ENCODE measurements at places on chromosomes 5 and 9.

GRCh38 chr5:165457859-165458481, 1952.6 kb downstream of the MAT2B start:
- no peaks in the 10 kb centered on the region for H3K36me3 ChIP-seq
- H3K27ac ChIP-seq = no peak overlapping the region
- DNase-seq = peak; percentile 64
- no peak overlapping the region for H3K4me3 ChIP-seq

DNA sequence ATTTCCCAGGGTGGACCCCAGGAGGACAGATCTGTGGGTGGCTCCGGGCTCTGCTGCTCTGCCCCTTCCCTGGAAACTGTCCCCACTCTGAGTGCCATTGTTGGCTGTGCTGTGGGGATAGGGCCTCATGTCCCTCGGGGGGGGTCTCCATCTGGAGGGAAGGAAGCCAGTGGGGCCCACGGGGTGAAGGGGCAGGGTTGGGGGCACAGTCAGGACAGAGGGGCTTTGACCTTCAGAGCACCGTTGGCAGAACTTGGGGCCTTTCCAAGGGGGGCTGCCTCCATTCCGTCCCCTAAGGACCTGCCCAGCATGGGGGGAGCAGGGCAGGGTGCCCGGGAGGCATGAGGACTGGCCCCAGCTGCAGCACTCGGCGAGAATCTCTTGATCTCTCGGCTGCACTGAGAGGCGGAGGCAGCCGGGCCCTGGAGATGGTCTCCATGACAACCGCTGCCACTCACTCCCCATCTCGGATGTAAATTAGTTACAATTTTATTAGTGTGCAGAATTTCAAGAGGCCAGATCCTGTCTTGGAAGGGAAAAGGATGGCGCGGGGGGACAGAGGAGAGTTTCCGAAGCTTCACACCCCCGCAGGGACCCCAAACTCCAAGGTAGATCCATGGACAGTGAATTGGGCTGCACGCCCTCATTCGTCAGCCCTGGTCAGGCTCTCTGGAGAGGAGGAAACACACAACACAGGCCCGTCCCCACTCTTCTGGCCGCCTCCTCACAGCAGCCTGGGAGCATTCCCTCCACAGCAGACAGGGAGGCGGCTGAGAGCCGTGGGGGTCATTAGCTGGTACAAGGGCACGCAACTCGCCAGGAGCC, 216.2 kb upstream of the IER5L start:
- peaks cover 5% of the 10 kb centered on the region for H3K27me3 ChIP-seq
- peaks cover 12% of the 10 kb centered on the region for H3K4me1 ChIP-seq
- no peaks in the 10 kb centered on the region for H3K36me3 ChIP-seq
- H3K4me3 ChIP-seq = no peak overlapping the region

GRCh38 chr9:91567642-91568274, 144.1 kb upstream of the NFIL3 start:
- H3K4me3 ChIP-seq = no peak overlapping the region
- no peaks in the 10 kb centered on the region for H3K36me3 ChIP-seq
- H3K27ac ChIP-seq = no peak overlapping the region
- H3K4me1 ChIP-seq = peaks cover 20% of the 10 kb centered on the region
- DNase-seq = no peak
- H3K27me3 ChIP-seq = no peaks in the 10 kb centered on the region

- no peaks in the 10 kb centered on the region for H3K27me3 ChIP-seq
- no peak overlapping the region for H3K27ac ChIP-seq
- peaks cover 10% of the 10 kb centered on the region for H3K4me1 ChIP-seq
- no peaks in the 10 kb centered on the region for H3K36me3 ChIP-seq
- H3K4me3 ChIP-seq = no peak overlapping the region
These were observed 7.8 kb downstream of the ECM2 start for GRCh38 chr9:92527832-92528521.

All from neural progenitor cell (in vitro differentiated cells).